ENCODE measurements at places on chromosomes 3 and 15.

- DNase-seq, result no peak
These were observed 46.9 kb upstream of the PTPN23 start for GRCh38 chr3:47333907-47334306.

GRCh38 chr3:29370476-29371420, 89.9 kb downstream of the RBMS3 start:
- DNase-seq, result no peak

DNA sequence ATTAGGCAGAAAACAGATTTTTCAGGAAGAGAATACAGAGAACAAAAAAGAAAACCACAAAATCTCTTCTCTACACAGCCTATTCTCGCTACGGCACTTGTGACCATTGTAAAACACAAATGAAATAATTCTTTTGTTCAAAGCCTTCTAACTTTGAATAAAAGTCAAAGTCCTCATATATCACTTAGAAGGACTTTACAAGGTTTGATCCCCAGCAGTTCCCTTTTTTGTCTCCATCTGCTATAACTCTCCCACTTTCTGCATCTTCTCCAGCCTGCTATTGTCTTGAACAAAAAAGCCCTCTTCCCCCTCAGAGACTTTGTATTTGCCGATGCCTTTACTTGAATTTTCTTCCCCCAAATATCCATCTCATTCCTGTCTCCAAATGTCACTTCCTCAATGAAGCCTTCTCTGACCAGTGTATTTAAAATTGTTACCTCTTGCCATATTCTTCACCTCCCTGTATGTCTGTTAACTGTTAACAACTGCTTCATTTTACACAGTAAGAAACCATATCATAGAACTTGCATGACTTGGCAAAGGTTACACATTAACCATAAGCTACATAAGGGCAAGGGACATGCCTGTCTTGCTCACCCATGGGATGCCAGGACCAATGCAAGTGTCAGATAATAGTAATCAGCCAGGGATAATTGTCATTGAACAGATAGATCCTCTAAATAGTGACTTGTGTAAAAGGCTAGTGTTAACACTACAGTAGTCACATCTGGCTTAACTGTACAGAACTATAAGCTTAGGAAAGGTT, 122.4 kb downstream of the CBLB start:
- no peak for DNase-seq

GRCh38 chr3:17006132-17006852, 121.5 kb downstream of the PLCL2 start:
- DNase-seq, result no peak

GRCh38 chr15:68228971-68229385, 550 bp downstream of the CLN6 start:
- DNase-seq, result no peak

- DNase-seq, result no peak
These were observed 17.0 kb downstream of the ANKDD1A start for GRCh38 chr15:64928626-64929220.

DNA sequence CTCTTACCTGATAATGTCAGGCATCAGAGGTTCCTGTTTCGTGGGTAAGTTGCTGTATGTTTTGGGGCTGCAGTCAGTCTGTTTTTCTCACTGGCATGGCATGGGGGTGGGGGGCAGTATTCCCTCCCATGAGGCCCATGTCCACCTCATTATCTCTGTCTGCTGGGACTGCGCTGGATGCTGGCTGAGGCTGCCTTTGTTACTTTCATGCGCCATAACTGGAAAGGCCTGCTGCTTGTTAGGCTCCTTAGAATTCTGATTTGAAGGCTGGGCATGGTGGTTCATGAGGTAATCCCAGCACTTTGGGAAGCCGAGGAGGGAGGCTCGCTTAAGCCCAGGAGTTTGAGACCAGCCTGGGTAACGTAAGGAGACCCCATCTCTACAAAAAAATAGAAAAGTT, 9.8 kb downstream of the APBA2 start:
- no peak for DNase-seq

- no peak for DNase-seq
These were observed 68.9 kb downstream of the DUT start for GRCh38 chr15:48400086-48400485.

GRCh38 chr15:49492151-49492550, 69.1 kb downstream of the FGF7 start:
- DNase-seq, result no peak

GRCh38 chr3:133208184-133208583, 170.0 kb downstream of the TMEM108 start:
- no peak for DNase-seq

- peak; percentile 17 for DNase-seq
These were observed 247.3 kb upstream of the KCNH8 start for GRCh38 chr3:18900994-18901393.

GRCh38 chr15:47374222-47374621, 343.1 kb upstream of the SEMA6D start:
- no peak for DNase-seq

DNA sequence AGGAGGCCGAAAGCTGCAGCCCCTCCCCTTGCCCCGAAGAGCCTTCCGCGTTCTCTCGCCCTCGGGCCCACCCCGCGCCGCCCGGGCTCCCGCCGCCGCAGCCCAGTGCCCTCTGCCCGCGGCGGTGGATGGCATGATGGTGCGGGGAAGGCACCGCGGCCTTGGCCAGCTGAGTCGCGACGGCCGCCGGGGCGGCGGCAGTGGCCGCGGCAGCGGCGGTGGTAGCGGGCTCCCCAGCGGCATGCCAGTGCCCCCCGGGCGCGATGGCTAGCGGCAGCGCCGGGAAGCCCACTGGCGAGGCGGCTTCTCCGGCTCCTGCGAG, 1.2 kb downstream of the TLNRD1 start:
- DNase-seq, result no peak

- no peak for DNase-seq
These were observed 4.7 kb downstream of the LTF start for GRCh38 chr3:46460051-46460450.

GRCh38 chr3:184314700-184315542, 515 bp downstream of the EIF4G1 start:
- DNase-seq, result peak; percentile 79

GRCh38 chr3:106272302-106272701, 403.5 kb upstream of the CBLB start:
- DNase-seq, result no peak

DNA sequence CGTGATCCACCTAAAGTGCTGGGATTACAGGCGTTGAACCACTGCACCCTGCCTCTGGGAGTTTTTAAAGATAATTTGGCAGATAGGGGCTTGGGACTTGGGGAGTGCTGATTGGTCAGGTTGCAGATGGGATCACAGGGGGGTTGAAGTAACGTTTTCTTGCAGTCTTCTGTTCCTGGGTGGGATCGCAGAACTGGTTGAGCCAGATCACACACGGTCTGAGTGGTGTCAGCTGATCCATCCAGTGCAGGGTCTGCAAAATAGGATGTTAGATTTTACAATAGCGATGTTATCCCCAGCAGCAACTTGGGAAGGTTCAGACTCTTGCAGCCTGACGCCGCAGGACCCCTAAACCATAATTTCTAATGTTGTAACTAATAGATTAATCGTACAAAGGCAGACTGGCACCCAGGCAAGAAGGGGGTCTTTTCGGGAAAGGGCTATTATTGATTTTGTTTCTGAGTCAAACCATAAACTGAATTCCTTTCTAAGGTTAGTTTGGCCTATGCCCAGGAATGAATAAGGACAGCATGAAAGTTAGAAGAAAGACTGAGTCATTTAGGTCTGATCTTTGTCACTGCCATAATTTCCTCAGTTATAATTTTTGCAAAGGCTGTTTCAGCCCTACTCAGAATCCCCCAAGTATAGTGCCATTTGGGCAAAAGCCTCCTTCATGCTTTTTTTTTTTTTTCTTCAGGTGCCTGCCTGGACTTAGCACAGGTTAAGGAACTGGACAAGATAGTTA, 1.5 kb upstream of the CA12 start:
- DNase-seq, result no peak

DNA sequence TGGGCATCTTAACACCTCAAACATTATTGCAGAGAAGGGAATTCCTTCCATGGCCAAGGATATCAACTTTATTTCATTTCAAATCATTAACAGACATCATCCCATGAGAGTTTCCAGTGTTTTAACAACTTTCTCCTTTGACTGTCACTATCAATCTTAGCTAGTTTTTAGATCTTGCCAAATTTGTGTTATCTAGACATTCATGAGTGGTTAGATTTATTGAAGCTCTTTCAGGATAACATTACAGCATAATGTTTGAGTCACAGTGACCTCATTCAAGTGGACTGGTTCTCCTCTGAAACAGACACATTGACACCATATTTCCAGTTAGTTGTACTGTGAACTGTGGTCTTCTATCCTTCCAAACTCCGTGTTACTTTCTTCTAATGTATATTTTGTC, 8.6 kb upstream of the TNFAIP8L3 start:
- DNase-seq, result no peak

- no peak for DNase-seq
These were observed 4.8 kb upstream of the NR2F2 start for GRCh38 chr15:96325541-96326327.

GRCh38 chr3:78235841-78236240, 1195.9 kb downstream of the ROBO2 start:
- no peak for DNase-seq

DNA sequence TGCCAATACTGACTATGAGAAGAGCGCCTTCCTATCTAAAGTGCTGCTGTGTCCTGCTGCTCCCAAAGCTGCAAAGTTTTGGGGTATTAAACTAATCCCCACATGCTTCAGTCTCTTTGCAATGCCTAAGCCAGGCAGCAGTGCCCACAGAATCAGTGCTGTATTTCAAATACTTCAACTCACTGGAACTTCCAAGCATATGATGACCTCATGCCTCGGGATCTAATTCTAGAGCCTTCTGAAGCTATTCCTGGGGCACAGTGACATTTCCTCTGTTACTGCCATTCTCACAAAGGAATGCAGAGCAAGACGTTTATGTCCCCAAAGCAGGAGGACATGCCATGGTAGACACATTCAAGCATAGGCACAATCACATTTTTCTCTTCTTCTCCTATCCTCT, 78.5 kb downstream of the CD200 start:
- DNase-seq, result no peak

GRCh38 chr15:31177951-31178350, 76.4 kb upstream of the TRPM1 start:
- no peak for DNase-seq

- peak; percentile 17 for DNase-seq
These were observed 14.2 kb downstream of the IQGAP1 start for GRCh38 chr15:90402223-90402622.

GRCh38 chr3:56121716-56122115, 346.6 kb downstream of the ERC2 start:
- no peak for DNase-seq

DNA sequence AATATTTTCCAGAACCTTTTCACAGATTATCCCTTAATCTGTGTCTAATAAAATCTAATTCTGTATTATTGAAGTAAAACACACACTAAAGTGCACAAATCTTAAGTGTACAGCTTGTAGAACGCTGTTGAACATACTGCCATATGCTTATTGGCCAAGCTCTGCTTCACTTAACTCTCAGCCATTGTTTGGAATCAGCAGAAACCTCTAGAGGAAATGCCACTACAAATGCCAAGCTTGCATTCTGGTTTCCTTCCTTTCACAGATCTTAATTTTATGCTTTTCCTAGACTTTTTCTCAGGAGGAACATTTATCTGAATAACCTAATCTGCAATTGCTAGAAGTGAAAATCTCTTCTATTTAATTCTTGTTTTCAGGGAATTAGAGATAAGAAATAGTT, 10.1 kb downstream of the MNS1 start:
- no peak for DNase-seq

GRCh38 chr3:55645422-55645821, 158.3 kb upstream of the WNT5A start:
- no peak for DNase-seq

GRCh38 chr3:127716384-127716783, 43.6 kb downstream of the ABTB1 start:
- DNase-seq, result no peak

GRCh38 chr3:170207717-170208116, 14.5 kb upstream of the PRKCI start:
- DNase-seq, result no peak

GRCh38 chr3:152123457-152123856, 145.3 kb upstream of the MBNL1 start:
- DNase-seq, result no peak

DNA sequence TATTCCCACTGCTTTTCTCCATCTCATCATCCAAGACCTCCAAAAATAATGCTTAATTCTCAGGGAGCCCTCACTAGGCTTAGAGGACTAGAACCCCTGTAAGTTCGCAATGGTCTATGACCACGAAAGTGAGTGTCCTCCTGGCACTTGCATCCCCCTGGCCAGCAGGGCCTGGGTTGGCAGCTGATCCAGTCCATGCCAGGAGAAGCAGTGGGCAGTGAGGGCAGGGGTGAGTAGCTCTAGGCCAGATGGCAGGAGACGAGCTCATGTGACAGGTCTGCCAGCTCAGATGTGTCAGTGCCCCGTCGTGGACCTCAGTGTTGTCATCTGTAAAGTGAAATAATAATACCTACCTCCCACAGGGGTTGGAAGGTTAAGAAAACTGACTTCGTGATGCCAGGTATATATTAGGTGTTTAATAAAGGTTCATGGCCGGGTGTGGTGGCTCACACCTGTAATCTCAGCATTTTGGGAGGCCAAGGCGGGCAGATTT, 11.1 kb downstream of the GP5 start:
- DNase-seq, result no peak

- DNase-seq, result no peak
These were observed 56.2 kb downstream of the SH3BP5 start for GRCh38 chr3:15276028-15276724.

Data from colonic mucosa (tissue), 4 donors.